CMK (cell line): ENCODE measurements at places on chromosomes 6 and 20.

- DNase-seq = no peak
Observed at GRCh38 chr20:4689220-4689619, 32.5 kb upstream of the PRND start.

DNA sequence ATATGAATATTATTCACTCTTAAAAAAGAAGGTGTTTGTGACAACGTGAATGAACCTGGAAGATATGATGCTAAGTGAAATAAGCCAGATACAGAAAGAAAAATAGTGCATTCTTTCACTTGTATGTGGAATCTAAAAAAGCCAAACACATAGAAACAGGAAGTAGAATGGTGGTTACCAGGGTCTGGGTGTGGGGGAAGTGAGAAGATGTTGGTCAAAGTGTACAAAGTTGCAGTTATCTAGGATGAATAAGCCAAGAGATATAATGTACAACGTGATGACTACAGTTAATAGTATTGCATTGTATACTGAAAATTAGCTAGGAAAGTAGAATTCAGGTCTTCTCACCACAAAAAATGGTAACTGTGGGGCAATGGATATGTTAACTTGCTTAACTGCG lies 151.1 kb upstream of the HCRTR2 start:
- no peak for DNase-seq

- no peak for DNase-seq
Observed at GRCh38 chr20:48393311-48393685, 434.5 kb downstream of the PREX1 start.

GRCh38 chr20:50690650-50691572 lies at the start of gene RIPOR3:
Gene RIPOR3 (minus strand): TSS chr20:50691542. CDS start chr20:50691128, 414 bp downstream.
- DNase-seq = no peak

DNA sequence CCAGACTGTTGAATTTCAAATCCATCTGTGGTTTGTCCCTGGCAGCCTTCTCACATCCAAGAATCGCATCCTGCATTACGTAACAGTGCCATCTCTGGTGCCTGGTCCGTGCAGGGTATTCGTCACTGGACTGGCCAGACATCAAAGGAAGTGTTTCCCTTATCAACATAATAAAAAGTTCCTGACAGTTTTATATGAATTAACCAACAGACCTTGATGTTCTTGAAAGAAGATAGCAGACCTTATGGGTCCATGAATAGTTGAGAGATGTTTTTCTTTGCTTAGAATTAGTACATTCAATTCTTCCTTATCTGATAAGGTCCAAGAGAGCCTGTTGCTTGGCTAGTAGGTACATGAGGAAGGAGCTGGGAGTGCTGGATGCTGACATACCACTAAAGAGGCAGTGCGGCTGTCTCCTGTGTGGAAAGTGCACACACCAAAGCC lies 77.6 kb downstream of the PHACTR2 start:
- no peak for DNase-seq

DNA sequence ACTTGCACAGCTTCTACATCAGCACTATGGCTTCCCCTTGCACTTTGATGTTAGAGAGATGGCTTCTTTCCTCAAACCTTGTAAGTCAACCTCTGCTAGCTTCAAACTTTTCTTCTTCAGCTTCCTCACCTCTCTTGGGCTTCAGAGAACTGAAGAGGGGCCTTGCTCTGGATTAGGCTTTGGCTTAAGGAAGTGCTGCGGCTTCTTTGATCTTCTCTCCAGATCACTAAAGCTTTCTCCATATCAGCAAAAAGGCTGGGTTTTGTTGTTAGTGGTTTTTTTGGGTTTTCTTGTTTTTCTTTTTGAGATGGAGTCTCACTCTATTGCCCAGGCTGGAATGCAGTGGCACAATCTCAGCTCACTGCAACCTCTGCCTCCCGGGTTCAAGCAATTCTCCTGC lies 24.0 kb downstream of the CDK5RAP1 start:
- no peak for DNase-seq

GRCh38 chr6:160767647-160768019 lies 65.6 kb downstream of the PLG start:
- no peak for DNase-seq

DNA sequence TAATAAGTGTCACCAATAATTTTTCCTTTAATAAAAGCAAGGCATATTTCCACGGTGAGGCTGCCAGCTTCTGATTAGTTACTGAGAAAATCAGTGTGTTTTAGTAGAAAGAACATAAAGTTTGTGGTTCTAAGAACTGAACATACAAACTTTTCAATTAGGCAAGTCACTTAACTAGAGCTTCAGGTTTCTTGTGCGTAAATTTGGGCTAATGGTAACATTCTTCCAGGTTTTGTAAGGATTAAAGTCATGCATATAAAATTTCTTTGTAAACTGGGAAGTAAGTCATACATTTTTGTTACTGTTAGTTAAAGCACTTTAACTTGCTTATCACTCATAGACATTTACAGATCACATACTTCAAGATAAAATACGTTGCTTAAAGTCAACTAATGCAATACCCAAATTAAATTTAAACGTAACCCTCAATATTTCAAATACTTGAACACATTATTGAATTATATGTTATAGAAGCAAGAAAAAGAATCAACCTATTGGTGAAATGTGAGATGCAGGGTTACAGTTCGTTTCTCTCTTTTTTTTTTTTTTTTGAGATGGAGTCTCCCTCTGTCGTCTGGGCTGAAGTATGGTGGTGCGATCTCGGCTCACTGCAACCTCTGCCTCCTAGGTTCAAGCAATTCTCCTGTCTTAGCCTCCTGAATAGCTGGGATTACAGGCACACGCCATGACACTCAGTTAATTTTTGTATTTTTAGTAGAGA lies 327.3 kb upstream of the NOX3 start:
- DNase-seq = no peak

DNA sequence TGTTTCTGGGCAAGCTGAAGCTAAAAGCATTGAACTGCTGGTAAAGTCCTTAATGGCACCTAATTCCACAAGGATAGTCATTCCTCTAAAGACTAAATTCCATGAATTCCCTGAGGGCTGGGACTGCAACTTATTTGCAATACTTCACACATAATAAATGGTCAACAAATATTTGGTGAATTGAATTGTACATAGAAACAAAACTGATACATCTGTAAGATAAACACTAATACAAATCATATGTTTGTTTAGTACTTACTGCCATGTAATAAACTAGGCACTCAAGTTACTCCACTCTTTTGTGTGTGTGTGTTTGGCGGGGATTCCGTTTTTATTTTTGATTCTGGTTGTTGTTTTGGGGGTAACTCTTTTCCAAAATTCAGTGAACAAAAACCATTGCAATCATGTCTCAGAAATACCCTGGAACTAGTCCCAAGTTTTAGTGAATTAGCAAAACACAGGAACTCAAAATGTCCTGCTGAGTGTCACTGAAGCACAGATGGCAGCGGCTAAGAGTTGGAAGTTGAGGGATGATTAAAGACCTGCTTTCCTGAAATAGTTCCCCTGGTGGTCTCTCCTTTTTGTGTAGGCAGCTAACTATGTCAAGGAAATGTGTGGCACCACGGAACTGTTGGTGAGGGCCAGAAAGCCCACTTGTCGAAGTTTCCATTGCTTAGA lies 74.8 kb upstream of the SNRPB2 start:
- DNase-seq = no peak

- DNase-seq = no peak
Observed at GRCh38 chr6:149323925-149324324, 6.4 kb downstream of the TAB2 start.

- DNase-seq = no peak
Observed at GRCh38 chr6:5214570-5215052, 46.1 kb downstream of the LYRM4 start.

- DNase-seq = peak; percentile 66
Observed at GRCh38 chr20:17958373-17959256, 10.0 kb downstream of the SNX5 start.

GRCh38 chr6:74152096-74152675 lies 456.2 kb downstream of the CD109 start:
- no peak for DNase-seq
